Activated naive CD4-positive, alpha-beta T cell treated with anti-CD3 and anti-CD28 coated beads for 36 hours (primary cell): ENCODE measurements at places on chromosomes 7 and 10. TPM values are rescaled to one million over a fixed set of nuclear protein-coding genes. Genes with fewer than 3 reads are reported as not detected.
A peak's percentile ranks its signal among the peaks of the same experiment; 100 is the strongest.

CDH23 gene
- 1.6 TPM for total RNA-seq

- DNase-seq, result no peak
These were observed 15.5 kb downstream of the ZNF488 start for GRCh38 chr10:47368431-47369180.

GRCh38 chr7:156932006-156932405 lies 17.5 kb upstream of the NOM1 start:
- DNase-seq, result no peak

DNA sequence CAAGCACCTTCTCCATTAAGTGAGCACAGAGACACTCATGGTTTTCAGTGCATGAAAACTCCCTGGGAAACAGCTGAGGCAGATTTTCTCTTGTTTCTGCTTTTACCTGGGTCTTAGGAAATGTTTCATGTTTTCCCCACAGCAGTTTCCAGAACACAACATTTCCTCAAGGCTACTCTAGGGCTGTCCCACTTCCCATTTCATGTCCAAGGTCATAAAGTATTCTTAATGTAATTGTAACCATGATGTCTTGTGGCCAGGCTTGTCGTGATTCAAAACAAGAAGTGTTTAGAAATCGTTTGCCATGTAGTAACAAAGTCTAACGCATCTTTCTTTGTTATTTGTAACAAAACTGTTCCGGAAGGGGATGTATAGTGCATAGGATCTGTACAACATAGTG lies 83.8 kb upstream of the NRP1 start:
- DNase-seq, result no peak

DNA sequence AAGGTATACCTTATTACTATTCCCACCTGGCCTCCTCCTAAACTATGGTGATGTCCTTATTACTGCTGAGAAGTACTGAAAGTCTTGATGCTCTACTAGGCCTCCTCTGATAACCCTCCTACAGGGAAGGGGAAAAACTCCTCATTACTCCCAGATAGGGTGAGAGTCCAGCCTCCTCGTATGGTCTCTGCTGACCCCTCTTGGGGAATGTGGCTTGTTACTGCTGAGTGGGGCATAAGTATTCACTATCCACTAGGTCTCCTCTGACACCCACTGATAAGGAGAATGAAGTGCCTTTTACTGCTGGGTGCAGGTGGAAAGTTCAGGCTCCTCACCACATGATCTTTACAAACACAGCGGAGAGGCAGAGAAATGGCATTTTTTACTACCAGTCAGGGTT lies 222.9 kb downstream of the CHRM2 start:
- no peak for DNase-seq

DNA sequence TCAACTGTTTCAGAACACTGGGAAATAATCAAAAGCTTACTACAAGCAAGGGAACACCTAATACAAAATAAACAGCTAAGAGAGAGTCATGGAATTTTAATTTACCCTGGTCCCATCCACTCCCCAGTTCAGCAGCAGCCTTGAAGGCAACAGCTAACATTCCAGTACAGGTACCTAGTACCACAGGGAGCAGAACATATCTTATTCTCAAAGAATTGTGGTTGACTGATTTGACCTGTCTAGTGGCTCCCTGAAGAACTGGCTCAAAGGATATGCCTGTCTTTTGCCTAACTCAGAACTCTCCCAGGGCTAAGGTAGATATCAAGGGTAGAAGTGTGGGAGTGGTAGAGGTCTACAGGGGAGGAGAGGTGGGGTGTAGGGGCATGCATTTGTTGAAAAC lies 32.3 kb downstream of the SMURF1 start:
- DNase-seq, result no peak

- DNase-seq, result no peak
These were observed 87.0 kb downstream of the SUGCT start for GRCh38 chr7:40221836-40222235.

PBLD gene
- 2.2 TPM for total RNA-seq

DNA sequence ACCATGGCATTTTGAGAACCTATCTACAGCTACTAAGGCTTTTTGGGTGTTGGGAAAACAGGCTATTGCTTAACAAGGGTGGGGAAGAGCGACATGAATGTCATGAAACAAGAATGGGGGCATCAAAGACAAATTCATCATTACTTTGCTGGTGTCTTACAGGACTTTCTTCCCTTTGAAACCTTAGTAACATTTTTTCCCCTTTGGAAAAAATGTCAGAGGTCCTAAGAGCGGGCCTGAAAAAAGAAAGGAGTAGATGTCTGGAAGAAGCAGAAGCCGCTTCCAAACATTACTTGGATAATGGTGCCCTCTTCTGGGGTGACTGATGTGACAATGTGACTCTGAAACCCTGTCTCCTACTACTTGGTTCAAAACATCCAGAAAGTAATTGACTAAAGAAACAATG lies 3.8 kb upstream of the DDX50 start:
- peak; percentile 70 for DNase-seq

TFR2 gene
- total RNA-seq, result 5.1 TPM

DNA sequence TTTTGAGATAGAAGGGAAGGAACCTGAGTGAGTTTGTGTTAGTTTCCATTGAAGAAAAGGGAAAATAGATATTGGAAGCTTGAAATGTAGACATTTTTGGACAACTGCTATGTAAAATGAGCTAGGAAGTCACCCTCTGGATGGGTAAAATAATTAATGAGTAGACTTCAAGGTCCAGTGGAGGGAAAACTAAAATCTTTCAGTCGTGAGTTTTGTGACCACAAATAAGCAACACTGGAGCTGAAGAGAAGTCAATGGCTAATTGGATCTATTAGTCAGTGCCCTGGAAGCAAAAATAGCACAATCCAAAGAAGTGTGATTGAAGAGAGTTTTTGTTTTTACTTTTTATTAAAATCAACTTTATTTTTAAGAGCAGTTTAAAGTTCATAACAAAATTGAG lies 123.4 kb downstream of the MYO3A start:
- DNase-seq, result no peak

GRCh38 chr10:62961951-62962523 lies 145.9 kb upstream of the EGR2 start:
- DNase-seq, result no peak

DNA sequence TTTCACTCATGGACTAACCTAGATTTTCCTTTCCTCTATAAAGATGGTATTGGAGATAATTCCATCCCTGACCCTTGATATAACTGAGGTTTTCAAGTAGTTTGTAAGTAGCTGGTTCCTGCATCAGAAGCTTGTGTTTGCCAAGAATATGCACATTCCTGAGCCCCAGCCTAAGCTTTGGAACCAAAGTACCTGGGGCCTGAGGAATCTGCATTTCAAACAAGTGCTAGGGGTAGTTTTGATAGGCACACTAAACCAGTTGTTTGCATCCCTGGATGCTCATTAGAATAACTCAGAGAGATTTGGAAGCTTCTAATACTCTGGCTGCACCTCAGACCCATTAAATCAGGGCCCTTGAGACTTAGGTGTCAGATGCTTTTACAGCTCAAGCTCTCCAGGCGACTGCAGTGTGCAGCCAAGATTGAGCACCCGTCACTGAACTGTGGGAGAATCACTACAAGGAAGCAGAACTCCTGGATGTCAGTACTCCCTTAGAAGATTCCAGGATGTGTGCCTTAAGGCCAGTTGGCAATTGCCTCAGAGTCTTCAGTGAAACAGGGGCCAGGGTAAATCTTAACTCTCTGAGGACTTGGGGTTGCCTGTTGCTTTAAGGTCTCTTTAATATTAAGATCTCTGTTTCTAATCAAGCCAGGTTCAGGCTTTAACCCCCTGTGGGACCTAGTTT lies 565.0 kb downstream of the REEP3 start:
- no peak for DNase-seq

GRCh38 chr10:4278186-4278585 lies 493.2 kb upstream of the KLF6 start:
- no peak for DNase-seq

- no peak for DNase-seq
These were observed 70.8 kb upstream of the MEOX2 start for GRCh38 chr7:15757041-15758000.
